ENCODE measurements at places on chromosomes 1 and 21. TPM values are rescaled to one million over a fixed set of nuclear protein-coding genes. Genes with fewer than 3 reads are reported as not detected.
A peak's percentile ranks its signal among the peaks of the same experiment; 100 is the strongest.

DNA sequence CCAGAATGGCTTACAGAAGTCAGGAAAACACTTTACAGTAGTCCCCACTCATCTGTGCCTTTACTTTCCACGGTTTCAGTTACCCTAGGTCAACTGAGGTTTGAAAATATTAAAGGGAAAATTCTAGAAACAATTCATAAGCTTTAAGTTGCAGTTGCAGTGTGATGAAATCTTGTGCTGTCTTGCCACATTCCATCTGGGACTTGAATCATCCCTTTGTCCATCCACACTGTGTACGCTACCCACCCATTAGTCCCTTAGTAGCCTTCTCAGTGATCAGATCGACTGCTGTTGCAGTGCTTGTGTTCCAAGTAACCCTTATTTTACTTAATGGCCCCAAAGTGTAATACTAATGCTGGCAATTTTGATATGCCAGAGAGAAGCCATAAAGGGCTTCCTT lies 30.5 kb downstream of the ZCCHC17 start:
- DNase-seq, result no peak

GRCh38 chr1:7313826-7314225 lies 457.3 kb upstream of the VAMP3 start:
- no peak for DNase-seq

DNA sequence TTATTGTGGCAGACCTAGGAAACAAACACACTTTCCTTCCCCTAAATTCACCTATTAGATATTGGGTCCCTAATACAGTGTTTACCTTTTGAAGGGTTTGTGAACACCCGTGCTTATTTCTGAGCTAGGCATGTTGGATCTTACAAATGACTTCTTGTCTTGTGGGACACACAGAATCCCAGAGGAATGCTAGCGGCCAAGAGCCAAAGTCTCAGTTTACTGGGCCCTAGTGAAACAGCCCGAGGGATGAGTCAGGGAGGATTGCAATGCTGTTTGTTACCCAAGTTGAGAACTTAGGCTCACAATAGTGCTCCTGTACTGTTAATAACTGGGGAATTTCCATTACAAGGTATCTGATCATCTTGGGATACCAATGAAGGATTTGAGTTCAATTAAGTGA lies 100.1 kb upstream of the AKT3 start:
- no peak for DNase-seq

DNA sequence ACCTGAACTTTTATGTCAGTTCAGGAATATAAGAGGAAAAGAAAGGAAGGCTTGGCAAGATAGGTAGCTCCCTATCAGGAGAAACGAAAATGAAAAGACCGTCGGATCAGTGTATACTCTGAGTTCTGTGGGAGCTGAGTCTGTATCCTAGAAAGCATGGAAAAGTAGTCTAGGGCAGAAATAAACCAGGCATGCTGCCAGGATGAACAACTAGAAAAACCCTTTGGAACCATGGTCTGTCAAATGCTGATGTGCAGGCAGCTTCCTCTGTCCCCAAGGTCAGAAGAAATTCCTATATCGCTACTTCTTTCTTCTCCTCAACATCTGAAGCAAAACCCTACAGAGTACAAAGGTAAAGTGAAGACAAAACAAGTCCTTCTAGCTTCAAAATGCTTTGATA lies 268.8 kb downstream of the ST6GALNAC3 start:
- DNase-seq, result no peak

- peak; percentile 92 for DNase-seq
Measured at GRCh38 chr1:220882061-220882891, 3.0 kb downstream of the HLX start.

GRCh38 chr21:26453267-26453666 lies 119.8 kb downstream of the CYYR1 start:
- no peak for DNase-seq

- no peak for DNase-seq
Measured at GRCh38 chr21:44711327-44712202, at the start of gene TSPEAR. Gene TSPEAR, minus strand, starts transcription at chr21:44711572. Its CDS starts 58 bp downstream, at chr21:44711514.

DNA sequence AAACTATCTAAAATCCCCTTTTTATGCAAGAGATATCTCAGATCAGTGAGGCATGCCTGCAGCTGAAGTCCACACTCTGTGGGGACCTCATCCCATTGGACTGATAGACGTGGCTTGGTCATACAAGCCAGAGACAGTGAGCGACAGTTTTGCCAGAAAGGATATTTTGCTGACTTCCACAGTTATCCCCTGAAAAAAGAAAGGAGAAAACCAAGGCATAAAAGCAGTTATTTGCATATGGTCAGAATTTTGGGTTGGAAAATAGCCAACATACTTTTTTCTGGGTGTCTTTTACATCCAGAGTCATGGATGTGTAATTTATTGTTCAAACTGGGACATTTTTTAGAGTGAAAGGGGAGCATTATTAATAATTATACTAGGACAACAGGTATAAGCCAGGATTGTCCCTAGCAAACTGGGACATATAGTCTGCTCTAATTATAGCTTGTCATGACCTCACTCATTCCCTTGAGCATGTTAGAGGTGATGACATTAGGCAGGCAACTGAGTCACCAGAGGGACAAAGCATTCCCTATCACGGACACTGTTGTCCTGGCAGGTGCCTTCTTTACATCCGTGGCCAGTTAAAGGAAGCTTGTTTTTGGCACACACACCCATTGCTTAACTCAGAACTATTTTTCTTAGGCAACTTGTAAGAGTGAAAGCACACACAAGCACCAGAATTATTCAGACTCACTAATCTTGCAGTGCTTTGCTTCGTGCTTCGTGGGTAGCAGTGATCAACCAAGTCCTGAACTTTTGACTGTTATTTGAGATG lies 65.5 kb downstream of the PRRX1 start:
- no peak for DNase-seq

DNA sequence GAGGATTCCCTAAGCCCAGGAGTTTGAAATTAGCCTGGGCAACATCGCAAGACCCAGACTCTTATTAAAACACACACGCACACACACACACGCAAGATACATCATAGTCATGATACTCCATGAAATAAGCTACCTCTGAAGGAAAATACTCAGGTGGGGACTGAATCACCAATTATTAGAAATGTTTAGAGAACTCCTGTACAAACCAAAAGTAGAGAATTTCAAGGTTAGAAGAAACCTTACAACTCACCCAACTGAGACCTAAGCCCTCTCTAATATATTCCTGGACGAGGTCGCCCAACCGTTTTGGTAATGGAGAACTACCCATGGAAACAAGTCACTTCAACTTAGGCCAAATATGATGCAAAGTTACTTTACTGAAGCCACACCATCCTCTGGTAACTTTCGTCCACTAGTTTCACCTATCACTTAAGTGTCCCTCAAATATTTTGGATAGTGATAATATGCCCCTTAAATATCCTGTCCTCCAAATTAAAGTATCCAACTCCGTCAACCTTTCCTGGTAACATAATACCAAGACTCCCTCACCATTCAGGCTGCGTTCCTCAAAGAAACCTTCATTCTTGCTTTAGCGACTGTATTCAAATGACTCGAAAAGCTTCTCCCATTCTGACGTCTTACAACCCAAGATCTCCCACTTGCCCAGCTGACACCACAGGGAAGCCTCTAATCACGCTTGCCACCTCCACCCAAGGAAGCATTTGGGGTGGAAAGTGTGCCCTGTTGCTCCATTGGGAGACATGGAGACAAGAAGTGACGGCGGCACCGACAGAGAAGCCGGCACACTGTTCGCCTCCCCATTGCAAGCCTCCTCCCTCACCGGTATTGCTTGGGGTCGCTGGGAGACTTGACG lies 856 bp downstream of the NRDC start:
- no peak for DNase-seq

- DNase-seq, result no peak
Measured at GRCh38 chr21:45934085-45934484, 47.5 kb upstream of the COL6A1 start.

- DNase-seq, result no peak
Measured at GRCh38 chr1:185676969-185677368, 57.2 kb upstream of the HMCN1 start.

DNA sequence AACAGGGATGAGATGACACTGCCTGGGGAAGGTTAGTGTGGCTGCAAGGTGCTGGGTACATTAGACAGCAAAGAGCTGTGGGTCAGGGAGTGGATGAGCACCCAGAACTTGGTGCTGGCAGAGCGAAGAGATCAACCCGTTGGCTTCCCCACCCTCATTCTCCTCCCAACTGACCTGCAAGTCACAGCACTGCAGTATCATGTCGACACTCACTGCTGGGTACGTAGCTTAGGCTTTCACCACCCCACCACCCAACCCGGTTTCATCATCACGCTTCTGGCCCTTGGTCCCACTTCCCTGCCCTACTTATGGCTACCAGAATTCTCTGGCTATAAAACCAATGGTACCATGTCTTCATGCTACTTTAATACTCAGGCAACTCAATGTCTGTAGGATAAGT lies 73.6 kb upstream of the LYST start:
- no peak for DNase-seq

- DNase-seq, result no peak
Measured at GRCh38 chr1:2388004-2388913, 3.1 kb downstream of the MORN1 start.

DNA sequence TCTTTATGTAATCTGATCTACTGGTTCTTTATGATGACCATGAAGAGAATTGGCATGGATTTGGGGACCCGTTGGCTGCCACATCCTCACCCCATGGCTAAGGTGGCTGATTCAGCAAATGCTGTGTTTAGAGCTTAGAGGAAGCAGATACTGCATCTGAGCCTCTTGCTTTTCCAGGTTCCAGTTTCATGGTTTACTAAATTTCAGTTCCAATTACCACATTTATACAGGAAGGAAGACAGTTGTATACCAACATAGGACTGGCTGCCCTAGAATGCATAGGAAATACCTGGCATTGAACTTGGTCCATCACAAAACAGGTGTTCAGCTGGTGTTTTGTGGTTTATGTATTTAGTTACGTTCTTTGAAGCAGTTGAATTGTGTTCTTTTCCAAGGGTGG lies 107.1 kb downstream of the ST3GAL3 start:
- DNase-seq, result no peak

GRCh38 chr21:29155118-29155932 lies 24.9 kb downstream of the MAP3K7CL start:
- peak; percentile 25 for DNase-seq

GRCh38 chr1:119898530-119898929 lies 2.2 kb upstream of the ADAM30 start:
- DNase-seq, result no peak

- DNase-seq, result no peak
Measured at GRCh38 chr1:222844411-222844779, 29.6 kb downstream of the DISP1 start.

- DNase-seq, result no peak
Measured at GRCh38 chr1:46067652-46068051, 64.8 kb downstream of the PIK3R3 start.

DNA sequence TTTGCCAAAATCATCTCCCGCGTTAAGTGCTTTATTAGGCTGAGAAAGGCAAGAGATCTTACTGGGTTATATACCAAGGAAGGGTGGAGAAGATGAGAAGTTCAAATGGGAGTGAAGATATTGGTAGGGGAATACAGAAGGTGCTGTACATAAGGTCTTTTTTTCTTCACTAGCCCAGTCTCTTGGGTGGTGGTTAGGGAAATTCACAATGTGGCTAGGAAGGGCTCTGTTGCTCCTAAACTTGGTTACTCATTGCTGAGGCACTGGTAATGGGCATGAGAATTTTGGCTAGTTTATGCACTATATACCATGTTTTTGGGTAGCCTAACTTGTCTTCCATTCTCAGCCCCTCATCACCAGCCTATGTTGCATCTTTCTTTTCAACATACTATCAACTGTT lies 50.6 kb downstream of the LHX4 start:
- no peak for DNase-seq

- DNase-seq, result no peak
Measured at GRCh38 chr21:29135481-29135880, 5.0 kb downstream of the MAP3K7CL start.

- DNase-seq, result no peak
Measured at GRCh38 chr1:24345334-24345733, 26.2 kb downstream of the GRHL3 start.

DNA sequence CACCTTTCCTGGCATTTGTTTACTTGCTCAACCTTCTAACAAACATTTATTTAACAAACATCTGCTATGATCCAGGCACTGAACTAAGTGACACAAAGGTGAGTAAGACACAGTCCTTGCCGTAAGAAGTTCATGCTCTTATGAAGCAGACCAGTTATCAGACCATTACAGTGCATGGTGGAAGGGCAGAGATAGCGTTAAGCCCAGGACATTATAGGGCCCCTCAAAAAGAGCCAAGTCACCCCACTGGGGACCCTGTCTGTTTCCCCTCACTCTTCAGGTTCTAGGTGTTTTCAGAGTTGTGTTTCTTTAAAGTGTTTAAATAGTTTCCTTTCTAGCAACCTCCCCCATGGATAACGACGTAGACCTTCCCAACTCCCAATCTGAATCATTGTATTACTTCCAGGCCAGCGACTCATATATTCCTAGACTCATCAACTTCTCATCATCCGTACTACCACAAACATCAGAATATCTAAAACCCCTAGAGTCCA lies 39.3 kb downstream of the TCP10L start:
- no peak for DNase-seq

The NBPF4 gene
- total RNA-seq, result not detected

The GBP6 gene
- total RNA-seq, result not detected

The CRYBG2 gene
- 14.4 TPM for total RNA-seq

The KRTAP19-1 gene
- not detected for total RNA-seq

The TNFRSF8 gene
- total RNA-seq, result 20.5 TPM

The SMPDL3B gene
- 31.6 TPM for total RNA-seq

The CITED4 gene
- total RNA-seq, result 22.3 TPM

The FCER1A gene
- not detected for total RNA-seq

The CD5L gene
- total RNA-seq, result not detected

The CKS1B gene
- total RNA-seq, result 301 TPM

The CXADR gene
- total RNA-seq, result 119 TPM

The DR1 gene
- 57.1 TPM for total RNA-seq

The ETNK2 gene
- 18.3 TPM for total RNA-seq

The GJC2 gene
- 0.72 TPM for total RNA-seq

The TEDDM1 gene
- not detected for total RNA-seq

The NTMT2 gene
- total RNA-seq, result 0.44 TPM

The RPF1 gene
- total RNA-seq, result 33.8 TPM

The MROH9 gene
- total RNA-seq, result not detected
